Right ventricle myocardium inferior (tissue), 1 donor: ENCODE measurements at places on chromosomes 11 and 22. TPM values are rescaled to one million over a fixed set of nuclear protein-coding genes. Genes with fewer than 3 reads are reported as not detected.

DNA sequence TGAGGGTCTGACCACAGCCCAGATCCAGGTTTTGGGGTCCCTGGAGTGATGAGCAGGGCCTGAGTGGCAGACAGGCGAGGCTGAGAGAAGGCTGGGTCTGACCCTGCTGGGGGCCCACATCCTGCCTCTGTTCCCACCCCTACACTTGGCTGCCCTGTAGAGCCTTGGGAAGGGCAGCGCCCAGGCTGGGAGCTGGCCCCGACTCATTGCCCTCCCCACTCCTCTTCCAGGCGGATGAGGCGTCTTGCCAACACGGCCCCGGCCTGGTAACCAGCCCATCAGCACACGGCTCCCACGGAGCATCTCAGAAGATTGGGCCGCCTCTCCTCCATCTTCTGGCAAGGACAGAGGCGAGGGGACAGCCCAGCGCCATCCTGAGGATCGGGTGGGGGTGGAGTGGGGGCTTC lies 4.9 kb downstream of the DERL3 start:
- DNase-seq, result no peak

The MMP13 gene
- not detected for total RNA-seq

The PLA2G3 gene
- not detected for total RNA-seq

GRCh38 chr22:24801901-24802465 lies 4.0 kb upstream of the SGSM1 start:
- DNase-seq, result no peak

GRCh38 chr11:129444274-129444673 lies 68.6 kb downstream of the BARX2 start:
- no peak for DNase-seq

DNA sequence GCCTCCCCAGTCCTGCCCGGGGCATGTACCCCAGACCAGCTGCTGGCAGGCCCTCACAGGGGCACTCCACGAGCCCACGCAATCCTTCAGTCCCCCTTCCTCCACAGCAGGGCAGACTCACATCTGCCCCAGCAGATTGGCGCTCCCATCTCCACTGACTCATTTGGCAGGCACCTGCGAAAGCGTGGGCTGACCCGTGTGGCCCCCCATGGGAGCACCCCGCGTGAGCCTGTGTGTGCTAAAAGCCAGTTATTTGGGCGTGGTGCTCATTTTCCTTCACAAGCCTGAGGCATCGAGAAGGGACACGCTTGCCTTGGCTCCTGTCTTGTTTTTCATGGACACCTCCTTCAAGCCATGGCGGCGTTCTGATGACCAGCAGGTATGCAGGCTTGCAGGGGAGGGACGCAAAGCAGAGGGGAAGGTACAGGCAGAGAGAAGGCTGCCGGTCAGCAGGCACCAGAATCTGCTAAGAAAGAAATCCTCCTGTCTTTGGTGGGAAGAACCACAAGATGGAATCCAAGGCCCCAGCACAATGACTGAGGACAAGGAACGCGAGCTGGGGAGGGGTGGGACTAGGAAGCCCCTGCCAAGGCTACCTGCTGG lies 8.6 kb downstream of the NECTIN1 start:
- DNase-seq, result no peak

DNA sequence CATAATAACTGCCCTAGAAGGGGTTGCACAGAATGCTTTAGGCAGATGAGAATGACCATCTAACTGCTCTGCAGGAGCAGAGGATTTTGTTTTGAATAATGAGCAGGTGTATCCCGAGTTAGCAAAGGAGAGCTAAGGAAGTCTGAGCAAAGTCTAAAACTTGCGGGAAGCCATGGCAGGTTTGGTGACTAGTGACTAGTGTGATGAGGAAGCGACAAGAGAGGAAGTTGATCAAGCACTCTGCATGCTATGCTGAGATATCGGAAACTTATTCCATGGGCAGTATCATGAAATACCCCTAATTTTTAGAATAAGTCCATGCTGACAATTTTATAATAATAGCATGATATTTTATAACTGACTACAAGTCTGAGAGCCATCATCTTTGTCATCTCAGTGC lies 12.9 kb downstream of the OLFML1 start:
- DNase-seq, result no peak

The UFD1 gene
- total RNA-seq, result 45.8 TPM

DNA sequence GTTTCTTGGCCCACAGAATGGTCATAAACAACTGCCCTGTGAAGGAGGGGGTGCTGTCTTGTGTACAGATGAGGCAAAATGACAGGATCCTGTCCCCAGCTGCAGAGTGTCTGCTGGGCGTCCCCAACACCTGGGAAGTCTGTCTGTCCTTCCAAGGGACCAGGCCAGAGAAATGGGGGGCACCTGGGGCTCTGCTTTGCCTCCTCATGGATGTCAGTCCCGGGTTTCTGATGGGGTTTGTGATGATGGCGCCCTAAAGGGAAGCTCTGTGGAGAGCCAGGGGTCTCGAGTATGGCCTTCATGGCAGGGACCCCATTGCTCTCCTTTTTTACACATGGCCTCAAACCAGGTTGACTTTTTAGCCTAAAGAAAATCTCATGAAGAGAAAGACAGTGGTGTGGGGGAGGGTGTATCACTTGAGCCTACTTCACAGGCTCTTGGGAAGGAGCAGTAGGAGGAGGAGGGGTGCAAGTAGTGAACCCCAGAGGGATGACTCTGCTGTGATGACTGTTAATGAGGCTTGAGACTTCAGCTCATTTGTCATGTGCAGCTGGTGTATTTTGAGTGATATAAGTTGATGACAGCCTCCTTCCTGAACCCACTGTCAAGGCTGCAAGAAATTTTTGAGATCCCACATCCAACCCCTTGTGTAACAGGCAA lies 40.6 kb upstream of the TUB start:
- no peak for DNase-seq

- DNase-seq, result peak; percentile 83
Measured at GRCh38 chr11:123235117-123235655, 40.1 kb upstream of the CLMP start.

The SLC7A4 gene
- 0.51 TPM for total RNA-seq

- no peak for DNase-seq
Measured at GRCh38 chr11:40405614-40406013, 1053.8 kb downstream of the LRRC4C start.

The POU2AF2 gene
- total RNA-seq, result not detected

- DNase-seq, result no peak
Measured at GRCh38 chr11:134038897-134039470, 29.9 kb upstream of the JAM3 start.

- no peak for DNase-seq
Measured at GRCh38 chr11:79768343-79768742, 327.5 kb upstream of the TENM4 start.
